CD4-positive, alpha-beta T cell treated with Interleukin-15 for 4 hours (primary cell): ENCODE measurements at places on chromosomes 2 and 18.

DNA sequence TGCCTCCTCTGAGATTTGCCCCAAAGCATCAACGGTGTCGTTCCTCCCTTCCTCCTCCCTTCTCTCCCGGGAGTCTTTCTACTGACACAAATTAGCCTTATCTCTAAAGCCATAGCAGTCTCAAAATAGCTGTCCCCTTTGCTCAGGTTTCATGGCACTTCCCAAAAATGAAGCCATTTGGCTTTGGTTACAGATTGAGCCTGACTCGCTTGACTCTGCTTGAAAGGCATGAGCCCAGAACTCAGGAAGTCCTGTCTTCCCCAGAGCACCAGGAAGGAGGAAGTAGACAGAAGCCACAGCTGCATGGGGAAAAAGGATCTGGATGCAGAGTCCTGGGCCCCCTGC, 234.4 kb upstream of the RGPD4 start:
- DNase-seq, result no peak

GRCh38 chr2:95381212-95382191, 21.0 kb upstream of the FAHD2A start:
- no peak for DNase-seq

- no peak for DNase-seq
Observed at GRCh38 chr2:74081030-74081762, 66.5 kb downstream of the BOLA3 start.

GRCh38 chr18:63368611-63369010, 1.6 kb upstream of the KDSR start:
- DNase-seq, result no peak
